ENCODE measurements at places on chromosomes 2 and 18.
A peak's percentile ranks its signal among the peaks of the same experiment; 100 is the strongest.

- DNase-seq: no peak
Measured at GRCh38 chr2:205642599-205643356, 39.5 kb upstream of the NRP2 start.

- DNase-seq: peak; percentile 73
Measured at GRCh38 chr18:76420898-76421684, 74.0 kb downstream of the ZNF516 start.

DNA sequence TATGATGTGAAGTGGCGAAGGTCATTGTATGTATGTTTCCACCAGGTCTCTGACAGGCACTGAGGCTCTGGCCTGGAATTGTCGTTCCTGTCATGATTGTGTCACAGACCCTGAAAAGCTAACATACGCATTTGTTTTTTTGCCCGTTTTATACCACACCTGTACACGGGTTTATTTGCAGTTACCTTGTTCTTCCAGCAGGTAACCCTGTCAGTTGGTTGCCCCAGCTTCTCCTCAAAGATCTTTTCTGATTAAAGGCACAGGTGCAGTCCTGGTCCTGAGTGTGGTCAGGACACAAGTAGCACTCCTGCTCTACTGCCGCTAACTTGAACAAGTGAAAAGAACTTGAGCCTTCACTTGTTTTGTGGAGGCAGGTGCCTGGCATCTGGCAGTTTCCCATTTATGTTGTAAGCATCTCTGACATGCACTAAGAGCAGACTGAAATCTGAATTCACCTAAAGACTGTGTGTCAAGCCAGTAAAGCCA, 19.9 kb downstream of the CD8A start:
- DNase-seq: no peak

DNA sequence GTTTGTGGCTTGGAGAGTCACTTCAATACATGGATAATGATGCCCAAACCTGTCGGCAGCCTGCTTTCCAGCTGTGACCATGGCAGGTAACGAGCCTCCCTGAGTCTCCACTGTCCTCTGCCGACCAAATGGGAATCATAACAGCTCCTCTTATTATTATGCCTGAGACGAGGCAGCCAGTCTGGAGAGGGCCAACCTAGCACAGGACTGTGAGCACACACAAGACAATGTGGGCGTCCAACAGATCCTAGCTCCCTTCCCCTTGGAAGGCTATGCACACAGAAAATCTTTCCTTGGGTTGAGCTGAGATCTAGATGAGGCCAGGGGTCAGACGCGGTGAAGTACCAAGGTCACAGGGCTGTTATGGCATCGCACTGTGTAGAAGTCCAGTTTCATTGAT, 890 bp upstream of the SLC4A3 start:
- no peak for DNase-seq

GRCh38 chr2:135664623-135665068, 77.0 kb upstream of the UBXN4 start:
- peak; percentile 0 for DNase-seq

GRCh38 chr2:80530442-80531064, 226.0 kb upstream of the LRRTM1 start:
- DNase-seq: no peak

GRCh38 chr18:38545071-38545470, 979.5 kb upstream of the CELF4 start:
- peak; percentile 69 for DNase-seq

DNA sequence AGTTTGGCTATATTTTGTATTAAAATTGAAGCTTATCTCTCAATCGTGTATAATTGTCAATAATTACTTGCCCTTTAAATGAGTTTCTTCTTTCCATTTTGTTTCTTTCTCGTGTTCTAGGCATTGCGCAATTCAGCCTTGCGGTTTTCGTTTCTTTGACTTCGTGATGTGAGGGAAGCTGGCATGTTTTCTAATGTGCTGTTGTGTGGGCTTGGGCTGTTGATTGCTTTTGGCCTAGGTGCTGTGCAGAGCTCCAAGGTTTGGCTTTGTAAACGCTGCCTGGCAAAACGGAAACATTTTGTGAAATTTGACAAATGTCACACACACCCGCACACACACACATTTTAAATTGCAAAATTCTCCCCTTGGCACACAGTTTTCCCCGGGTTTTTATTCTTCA, 242.6 kb upstream of the TCF4 start:
- DNase-seq: no peak

GRCh38 chr2:4780679-4781078, 911.5 kb upstream of the SOX11 start:
- no peak for DNase-seq

- DNase-seq: no peak
Measured at GRCh38 chr18:48422947-48423378, 13.8 kb upstream of the ZBTB7C start.

GRCh38 chr2:13611939-13612338, 895.2 kb downstream of the TRIB2 start:
- DNase-seq: no peak

DNA sequence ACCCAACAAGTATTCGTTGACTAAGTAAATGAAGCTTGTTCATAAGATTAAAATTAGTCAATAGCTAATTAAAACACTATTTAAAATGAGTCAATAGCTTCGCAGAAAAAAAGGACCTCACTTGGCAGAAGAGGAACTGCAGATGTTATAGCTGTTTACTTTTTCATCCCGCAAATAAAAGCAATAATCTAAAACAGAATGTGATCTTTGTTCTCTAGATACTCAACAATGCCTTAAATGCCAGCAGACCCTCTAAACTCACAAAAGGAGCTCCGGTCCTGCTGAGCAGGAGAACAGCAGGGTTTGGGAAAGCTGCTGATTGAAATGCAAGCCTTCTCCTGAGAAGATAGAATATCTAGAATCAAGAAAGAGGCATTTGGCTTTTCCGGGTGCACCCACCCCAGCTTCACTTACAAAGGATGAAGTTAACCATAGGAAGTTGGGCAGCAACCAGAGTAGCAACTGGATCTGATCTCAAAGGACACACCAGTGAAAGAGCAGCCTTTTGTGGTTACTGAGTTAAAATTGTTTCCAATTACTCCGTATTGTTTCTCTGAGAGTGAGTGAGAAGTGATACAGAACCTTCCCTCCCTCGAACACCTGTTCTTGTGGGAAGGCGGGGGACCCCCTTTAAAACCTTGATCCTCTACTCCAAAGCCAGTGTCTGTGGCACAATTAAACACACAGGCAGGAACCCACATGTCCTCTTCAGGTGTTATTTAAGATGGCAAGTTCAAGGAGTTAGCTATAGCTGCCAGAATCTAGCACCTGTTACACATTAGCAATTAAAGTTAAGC, 6.8 kb downstream of the CCBE1 start:
- no peak for DNase-seq
